ENCODE measurements at places on chromosomes 11 and 22.

DNA sequence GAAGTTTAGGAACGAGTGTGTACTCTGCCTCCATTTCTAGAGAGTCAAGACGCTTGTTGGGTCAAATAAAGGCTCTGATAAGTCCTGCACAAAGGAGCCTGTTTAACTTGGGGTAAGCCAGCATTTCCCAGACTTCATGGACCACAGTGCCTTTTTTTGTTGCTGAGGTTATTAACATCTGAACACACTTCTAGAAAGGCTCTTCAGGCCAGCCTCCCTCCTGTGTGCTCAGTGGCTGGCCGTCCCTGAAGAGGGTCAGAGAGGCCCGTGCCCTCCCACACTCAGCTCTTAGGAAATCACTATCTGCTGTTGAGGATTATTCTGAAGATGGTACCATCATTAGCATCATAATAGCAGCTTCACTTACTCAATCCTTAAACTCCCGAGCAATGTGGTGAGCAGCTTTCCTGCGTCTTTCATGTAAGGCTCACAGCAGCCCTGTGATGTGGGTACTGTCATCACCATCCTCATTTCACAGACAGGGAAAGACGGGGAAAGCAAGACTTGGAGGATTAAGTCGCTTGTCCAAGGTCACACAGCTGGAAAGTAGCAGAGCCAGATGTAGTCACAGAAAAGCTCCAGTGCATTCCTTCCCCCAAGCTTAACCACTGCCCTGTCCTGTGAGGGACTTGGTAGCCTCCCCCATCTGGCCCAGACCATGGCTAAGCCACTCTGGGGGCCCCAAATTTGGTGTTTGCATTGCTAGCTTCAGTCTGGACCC is 71.3 kb downstream of the TSPAN18 start:
- DNase-seq: no peak

- no peak for DNase-seq
Observed at GRCh38 chr22:38924347-38924952, 33.0 kb upstream of the APOBEC3A start.

DNA sequence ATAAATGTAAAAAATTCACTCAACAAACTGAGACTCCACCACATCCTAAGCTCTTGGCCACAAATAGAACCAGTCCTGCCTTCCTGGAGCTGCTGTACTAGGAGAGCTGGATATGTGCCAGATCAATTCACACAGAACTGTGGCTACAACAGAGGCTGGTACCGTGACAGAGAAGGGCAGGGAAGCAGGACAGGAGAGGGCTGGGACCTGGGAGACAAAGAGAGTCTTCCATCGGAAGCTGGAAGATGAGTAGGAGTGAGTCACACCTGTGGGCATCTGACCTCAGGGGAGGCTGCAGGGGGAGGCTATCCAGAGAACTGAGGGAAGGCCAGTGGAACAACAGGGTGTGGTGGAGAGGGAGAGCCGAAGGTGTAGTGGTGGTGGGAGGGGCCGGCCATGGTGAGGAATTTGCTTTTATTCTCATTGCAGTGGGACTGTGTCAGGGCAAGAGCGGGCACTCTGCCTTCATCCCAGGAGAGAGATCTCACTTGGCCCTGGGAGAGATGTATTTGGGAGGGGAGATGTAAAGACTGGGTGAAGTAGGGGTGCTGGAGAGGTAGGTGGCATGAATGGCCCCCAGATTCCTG is 1.9 kb upstream of the LTBP3 start:
- DNase-seq: no peak

DNA sequence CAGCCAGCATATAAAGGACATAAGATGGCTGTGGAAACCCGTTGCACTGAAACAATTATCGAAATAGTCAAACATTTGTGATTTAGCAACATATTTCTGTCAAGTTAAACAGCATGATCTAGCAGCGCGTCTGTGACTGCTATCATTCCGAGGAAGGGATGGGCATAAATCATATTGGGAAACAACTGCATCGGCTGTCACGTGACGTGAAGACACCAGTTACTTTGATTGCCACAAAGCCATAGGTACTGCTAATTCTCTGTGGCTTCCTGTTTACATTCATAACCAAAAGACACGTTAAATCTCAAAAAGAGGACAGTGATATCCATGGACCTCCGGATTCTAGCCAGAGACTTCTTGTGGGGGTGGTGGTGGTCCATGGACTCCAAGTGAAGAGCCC is 87.8 kb downstream of the CACNA1I start:
- no peak for DNase-seq

DNA sequence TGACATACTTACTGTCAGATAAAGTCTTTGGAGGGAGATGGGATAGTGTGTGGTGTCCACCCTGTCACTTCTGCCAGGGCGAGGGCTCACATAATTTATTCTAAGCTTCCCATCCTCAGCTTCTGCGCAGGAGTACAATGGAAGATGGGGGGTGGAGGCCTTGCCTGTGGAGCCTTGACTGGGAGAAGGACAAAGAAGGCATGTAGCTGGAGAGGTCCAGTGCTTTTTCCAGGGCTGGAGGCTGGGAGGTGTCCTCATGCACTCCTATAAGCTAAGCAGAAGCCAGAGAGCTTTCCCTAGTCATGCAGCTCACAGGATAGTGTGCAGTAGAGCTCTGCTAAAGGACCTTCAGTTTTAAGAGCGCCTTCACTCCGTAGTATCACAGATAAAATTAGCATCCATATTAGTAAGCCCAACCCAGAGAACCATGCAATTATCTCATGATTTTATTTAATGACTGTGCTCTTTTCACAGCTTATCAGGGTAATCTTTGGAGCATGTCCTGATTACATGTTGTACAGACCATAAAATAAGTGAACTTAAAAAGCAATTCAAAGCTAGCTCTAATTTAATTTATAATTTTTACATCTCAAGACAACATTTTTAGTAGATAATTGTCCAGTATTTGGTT is 148.3 kb downstream of the TEAD1 start:
- no peak for DNase-seq

DNA sequence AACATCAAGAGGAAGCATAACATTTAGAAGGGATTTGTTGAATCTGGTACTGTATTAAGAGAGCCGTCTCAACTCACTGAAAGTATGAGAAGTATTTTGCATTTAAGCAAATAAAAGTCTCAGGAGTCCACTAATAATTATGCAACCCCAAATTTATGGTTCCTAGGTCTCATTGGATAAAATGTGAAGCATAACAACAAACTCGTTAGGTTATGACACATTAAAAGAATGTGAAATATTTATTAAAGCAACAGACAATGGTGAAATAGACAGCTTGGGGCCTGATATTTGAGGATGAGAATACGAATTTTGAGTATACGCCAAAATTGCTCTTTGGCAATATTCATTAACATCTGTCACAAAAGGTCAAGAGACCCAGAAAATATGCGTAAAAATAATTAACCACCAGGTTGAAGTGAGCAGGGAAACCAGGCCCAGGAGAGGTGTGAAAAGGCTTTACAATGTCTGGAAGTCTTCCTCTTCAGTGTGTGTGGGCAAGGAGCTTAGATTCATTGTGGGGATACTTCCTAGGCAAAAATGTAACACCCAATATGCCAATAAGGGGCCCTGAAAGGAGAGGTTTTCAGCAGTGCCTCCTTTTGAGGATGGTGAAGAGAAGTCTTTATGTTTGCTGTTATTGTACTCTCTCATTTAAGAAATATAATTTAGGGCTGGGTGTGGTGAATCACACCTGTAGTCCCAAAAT is 89.2 kb downstream of the FDX1 start:
- no peak for DNase-seq

- DNase-seq: no peak
Observed at GRCh38 chr11:108965306-108966001, 300.6 kb downstream of the DDX10 start.

DNA sequence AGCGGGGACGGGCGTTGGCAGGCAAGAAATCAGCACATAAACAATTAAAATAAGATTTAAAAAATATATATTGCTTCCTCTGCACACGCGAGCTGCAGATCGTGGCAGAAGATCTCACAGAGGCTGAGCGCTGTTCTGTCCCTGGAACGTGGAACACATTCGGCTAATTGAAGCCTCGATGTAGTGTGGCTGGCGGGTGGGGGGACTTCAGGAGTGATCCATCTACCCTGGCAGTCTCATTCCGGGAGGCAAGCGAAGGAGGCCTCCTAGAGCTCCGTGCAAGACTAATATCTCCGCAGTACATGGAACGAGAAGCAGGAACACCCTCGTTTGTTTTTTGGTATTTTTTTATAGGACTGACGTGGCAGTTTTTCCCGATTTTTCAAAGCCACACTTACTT is 402.4 kb downstream of the MN1 start:
- DNase-seq: no peak

GRCh38 chr11:45933131-45933831 is 10.8 kb downstream of the LARGE2 start:
- no peak for DNase-seq

GRCh38 chr11:72085621-72086351 is 5.1 kb downstream of the LRRC51 start:
- DNase-seq: no peak

DNA sequence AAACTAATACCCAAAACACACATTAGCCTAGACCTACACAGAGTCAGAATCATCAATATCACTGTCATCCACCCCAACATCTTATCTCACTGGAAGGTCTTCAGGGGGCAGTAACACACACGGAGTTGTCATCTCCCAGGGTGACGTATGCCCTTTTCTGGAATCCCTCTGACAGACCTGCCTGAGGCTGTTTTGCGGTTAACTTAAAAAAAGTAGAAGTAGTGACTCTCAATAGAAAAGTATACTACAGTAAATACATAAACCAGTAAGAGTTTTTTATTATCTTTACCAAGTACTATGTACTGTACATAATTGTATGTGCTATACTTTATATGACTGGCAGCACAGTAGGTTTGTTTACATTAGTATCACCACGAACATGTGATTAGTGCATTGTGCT is 80.5 kb downstream of the PGR start:
- DNase-seq: no peak

GRCh38 chr22:17984114-17984513 is 40.2 kb downstream of the MICAL3 start:
- no peak for DNase-seq

DNA sequence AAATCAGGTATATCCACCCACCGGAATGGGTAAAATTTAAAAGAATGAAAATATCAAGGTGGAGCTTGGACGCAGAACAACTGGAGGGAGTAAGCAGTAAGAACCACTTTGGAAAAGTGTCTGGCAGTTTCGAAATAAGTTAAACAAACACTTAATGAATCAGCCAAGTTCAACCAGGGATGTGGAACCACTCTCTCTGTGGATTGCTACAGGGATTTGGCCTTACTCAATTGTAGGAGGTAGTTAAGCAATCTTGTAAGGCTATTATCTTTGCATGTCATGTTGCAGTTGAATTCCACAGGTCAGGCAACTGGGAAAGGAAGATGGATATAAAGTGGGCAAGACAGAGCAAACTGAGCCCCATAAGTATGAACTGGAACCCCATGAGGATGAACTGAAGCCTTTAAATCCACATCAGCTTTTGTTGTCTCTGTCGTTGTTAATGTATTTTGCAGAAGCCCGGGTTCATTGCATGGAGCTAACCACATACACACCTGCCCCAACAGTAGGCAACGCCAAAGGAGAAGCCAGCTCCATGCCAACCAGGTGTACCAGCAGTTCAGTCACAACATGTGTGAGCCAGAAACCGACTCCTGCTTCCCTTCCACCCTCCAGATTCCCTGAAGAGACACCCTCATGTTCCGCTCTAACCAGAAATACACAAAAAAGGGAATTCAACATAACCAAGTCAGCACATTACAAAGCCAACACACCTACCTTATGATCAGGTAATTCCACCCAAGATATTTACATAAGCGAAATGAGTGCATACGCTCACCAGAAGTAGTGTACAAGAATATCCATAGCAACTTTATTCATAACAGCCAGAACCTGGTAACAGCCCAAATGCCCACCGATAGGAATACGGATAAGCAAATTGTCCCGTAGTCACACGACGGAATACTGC is 8.0 kb upstream of the SLC43A3 start:
- DNase-seq: no peak

GRCh38 chr11:125685228-125685627 is 4.6 kb upstream of the ACRV1 start:
- no peak for DNase-seq

DNA sequence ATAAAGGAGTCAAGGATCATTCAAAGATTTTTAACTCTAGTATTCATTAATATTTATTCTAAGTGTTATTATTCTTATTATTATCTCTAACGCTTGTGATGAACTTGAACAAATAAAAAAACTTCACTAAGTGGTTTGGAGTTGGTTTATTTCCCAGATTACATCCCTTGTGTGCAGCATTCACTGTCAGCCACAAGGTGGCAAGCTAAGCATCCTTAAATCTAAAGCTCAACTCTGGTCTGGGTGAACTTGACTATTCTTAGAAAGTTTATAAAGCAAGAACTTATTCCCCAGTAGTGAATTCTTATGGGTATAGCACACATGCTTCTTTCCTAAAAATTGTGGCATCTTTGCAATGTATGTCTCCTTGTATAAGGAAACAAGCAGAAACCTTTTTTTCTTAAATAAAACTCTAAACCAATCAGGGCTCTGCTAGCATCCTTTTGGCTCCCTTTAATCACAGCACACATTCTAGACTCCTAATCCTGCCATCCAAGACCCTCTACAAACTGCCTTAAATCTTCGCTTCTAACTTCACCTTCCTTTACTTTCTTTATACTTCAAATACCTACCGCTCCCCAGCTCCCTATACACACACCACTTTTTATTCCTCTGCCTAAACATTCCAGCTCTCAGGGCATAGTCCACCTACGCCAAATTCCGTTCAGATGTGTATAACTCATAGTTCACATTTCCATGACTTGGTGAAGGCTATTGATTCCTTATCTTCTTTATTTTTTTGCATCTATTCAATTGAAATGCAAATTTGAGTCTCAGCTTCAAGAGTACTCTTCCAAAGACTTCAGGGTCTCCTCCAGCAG is 1068.8 kb downstream of the DLG2 start:
- no peak for DNase-seq

GRCh38 chr11:111045407-111045803 is 200.1 kb upstream of the POU2AF2 start:
- DNase-seq: no peak

DNA sequence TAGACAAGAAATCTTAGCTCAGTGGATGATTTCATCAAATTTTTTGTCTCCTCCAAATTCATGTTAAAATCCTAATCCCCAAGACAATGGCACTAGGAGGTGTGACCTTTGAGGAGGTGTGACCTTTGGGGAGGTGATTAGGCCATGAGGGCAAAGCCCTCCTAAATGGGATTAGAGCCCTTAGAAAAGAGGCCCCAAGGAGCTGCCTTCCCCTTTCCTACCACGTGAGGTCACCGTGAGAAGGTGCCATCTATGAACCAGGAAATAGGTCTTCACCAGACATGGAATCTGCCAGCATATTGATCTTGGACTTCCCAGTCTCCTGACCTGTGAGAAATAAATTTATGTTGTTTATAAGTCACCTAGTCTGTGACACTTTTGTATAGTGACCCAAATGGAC is 138.7 kb downstream of the TRIM29 start:
- DNase-seq: no peak

GRCh38 chr11:7846003-7846402 is 49.3 kb upstream of the OR5P2 start:
- DNase-seq: no peak

- no peak for DNase-seq
Observed at GRCh38 chr11:119712459-119713358, 16.3 kb downstream of the NECTIN1 start.

- no peak for DNase-seq
Observed at GRCh38 chr11:43997022-43997660, 50.6 kb upstream of the ACCSL start.

- no peak for DNase-seq
Observed at GRCh38 chr11:70539360-70540095, 141.2 kb downstream of the CTTN start.

GRCh38 chr11:129021295-129021694 is 78.6 kb upstream of the TP53AIP1 start:
- DNase-seq: no peak

Measured in naive thymus-derived CD8-positive, alpha-beta T cell (primary cell).